ENCODE measurements at places on chromosomes 7 and 10. TPM values are rescaled to one million over a fixed set of nuclear protein-coding genes. Genes with fewer than 3 reads are reported as not detected.

DNA sequence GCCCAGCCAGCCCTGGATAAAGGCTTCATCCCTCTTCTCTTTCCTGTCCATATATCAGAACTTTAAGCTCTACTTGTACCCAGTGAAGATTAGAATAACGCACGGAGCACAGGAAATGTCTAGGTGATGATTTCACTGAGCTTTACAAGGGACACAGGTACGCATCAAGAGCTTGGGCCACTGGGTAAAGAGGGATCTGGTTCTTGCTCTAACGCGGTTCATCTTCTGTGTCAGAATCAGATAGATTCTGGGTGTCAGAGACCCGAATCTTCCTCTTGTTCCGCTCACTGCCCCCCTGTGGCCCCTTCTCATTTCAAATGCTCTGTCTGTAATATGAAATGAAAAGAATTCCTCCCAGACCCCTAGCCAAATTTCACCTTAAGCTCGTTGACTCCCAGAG lies 24.7 kb downstream of the IL2RA start:
- no peak for DNase-seq

- DNase-seq: peak; percentile 61
Measured at GRCh38 chr10:73590881-73591799, at the start of gene USP54. TSS of gene USP54 (minus strand) at chr10:73591342. CDS start at chr10:73575658, 15,684 bp downstream.

Gene FOXI2
- not detected for total RNA-seq

- DNase-seq: no peak
Measured at GRCh38 chr10:28425422-28425821, 107.5 kb upstream of the WAC start.

Gene HOXA13
- 2.6 TPM for total RNA-seq

DNA sequence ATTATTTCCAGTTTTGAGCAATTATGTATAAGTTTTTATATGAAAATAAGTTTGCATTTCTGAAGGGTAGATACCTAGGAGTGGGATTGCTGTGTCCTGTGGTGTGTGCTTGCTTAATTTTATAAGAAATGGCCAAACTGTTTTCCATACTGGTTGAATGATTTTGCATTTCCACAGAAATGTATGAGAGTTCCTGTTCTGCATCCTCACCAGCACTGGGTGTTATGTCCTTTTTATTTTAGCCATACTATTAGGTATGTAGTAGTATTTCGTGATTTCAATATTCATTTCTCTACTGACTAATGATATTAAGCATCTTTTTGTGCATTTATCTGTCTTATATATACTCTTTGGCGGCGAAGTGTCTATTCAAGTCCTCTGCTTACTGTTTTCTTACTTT lies 22.3 kb downstream of the CAPZA2 start:
- DNase-seq: no peak

- no peak for DNase-seq
Measured at GRCh38 chr10:4102802-4103344, 317.9 kb upstream of the KLF6 start.

- DNase-seq: no peak
Measured at GRCh38 chr10:86437447-86437846, 70.9 kb upstream of the GRID1 start.

- DNase-seq: no peak
Measured at GRCh38 chr10:27801171-27801785, 55.7 kb upstream of the MKX start.

GRCh38 chr10:30637881-30638467 lies 8.4 kb upstream of the LYZL2 start:
- DNase-seq: peak; percentile 75

Data from fibroblast of villous mesenchyme (primary cell).